Gastrocnemius medialis (tissue), 4 donors: ENCODE measurements at places on chromosomes 7 and 10. TPM values are rescaled to one million over a fixed set of nuclear protein-coding genes. Genes with fewer than 3 reads are reported as not detected.

- H3K27me3 ChIP-seq, result no peaks in the 10 kb centered on the region
- H3K4me3 ChIP-seq, result no peak overlapping the region
- no peak for DNase-seq
- H3K4me1 ChIP-seq, result peaks cover 9% of the 10 kb centered on the region
Measured at GRCh38 chr10:122487174-122487765, 25.9 kb downstream of the HTRA1 start.

GRCh38 chr7:122884186-122884585, 2.1 kb downstream of the CADPS2 start:
- DNase-seq, result no peak
- H3K36me3 ChIP-seq, result no peaks in the 10 kb centered on the region
- H3K4me3 ChIP-seq, result no peak overlapping the region
- peaks cover 10% of the 10 kb centered on the region for H3K27me3 ChIP-seq

The MMD2 gene
- not detected for total RNA-seq

GRCh38 chr7:111647881-111648280, 85.6 kb upstream of the IMMP2L start:
- no peak for DNase-seq
- no peak overlapping the region for H3K27ac ChIP-seq
- H3K36me3 ChIP-seq, result no peaks in the 10 kb centered on the region
- no peaks in the 10 kb centered on the region for H3K27me3 ChIP-seq
- no peak overlapping the region for H3K4me3 ChIP-seq

DNA sequence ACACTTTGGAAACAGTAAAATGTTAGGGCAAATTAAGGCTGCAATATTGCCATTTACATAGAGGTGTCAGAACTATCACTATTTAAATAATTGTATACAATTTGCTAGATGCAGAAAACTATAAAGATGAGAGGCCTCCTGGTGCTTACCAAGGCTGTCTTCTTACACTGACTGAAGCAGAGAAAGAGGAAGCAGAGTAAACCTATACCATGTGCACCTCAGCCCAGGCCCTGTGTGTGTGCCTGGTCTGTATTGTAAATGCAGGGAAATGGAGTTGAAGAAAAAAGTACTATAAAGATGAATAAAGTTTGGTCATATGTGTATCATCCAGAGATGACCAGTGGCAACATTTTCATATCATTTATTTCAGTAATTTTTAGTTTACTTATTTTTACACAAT, 29.2 kb downstream of the ELMO1 start:
- no peaks in the 10 kb centered on the region for H3K27me3 ChIP-seq
- no peak overlapping the region for H3K27ac ChIP-seq
- no peak overlapping the region for H3K4me3 ChIP-seq
- H3K4me1 ChIP-seq, result peaks cover 3% of the 10 kb centered on the region

- H3K36me3 ChIP-seq, result no peaks in the 10 kb centered on the region
- DNase-seq, result no peak
- H3K4me1 ChIP-seq, result peaks cover 2% of the 10 kb centered on the region
- H3K4me3 ChIP-seq, result no peak overlapping the region
Measured at GRCh38 chr10:110853921-110854605, 17.7 kb upstream of the PDCD4 start.

DNA sequence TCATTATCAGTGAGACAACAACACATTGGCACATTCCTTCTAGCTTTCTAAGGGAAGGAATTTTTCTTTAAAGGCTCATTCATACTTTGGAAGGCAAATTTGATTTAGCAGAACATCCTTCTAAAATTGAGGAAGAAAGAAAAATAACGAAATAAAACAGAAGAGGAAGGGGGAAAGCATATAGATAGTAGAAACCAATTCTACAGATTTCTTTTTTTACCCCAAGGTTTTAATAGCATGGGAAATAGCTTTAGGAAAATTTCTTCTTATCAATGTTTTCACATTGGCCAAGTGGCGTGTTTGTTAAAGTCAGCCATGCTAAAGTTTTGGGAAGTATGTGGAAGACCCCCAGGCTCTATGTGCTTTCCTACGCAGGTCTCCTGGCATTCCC, 35.7 kb downstream of the MACROH2A2 start:
- H3K4me3 ChIP-seq, result no peak overlapping the region
- no peaks in the 10 kb centered on the region for H3K27me3 ChIP-seq
- H3K27ac ChIP-seq, result no peak overlapping the region
- no peak for DNase-seq
- no peaks in the 10 kb centered on the region for H3K36me3 ChIP-seq

The ADAP1 gene
- 0.71 TPM for total RNA-seq

The MSMB gene
- not detected for total RNA-seq

The SLC16A12 gene
- total RNA-seq, result 3.1 TPM

DNA sequence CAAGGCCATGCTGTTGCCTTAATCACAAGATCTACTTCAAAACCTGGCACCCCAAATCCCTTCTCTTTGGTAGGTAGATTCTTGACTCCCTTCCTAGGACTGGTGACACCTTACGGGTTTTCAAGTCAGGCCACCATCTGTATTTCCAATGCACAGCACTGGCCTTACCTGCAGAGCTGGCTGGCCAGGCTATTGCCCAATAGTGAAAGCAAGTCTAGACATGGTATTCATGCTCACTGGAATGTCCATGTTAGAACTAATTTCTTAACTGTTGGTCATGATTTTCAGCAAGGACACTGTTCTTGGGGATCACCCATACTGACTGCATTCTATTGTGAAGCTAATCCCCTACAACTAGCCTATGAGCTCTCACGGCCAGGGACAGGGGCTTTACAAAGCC, 313.1 kb upstream of the RNF32 start:
- DNase-seq, result no peak
- H3K4me1 ChIP-seq, result no peaks in the 10 kb centered on the region
- no peaks in the 10 kb centered on the region for H3K36me3 ChIP-seq
- no peak overlapping the region for H3K27ac ChIP-seq
- no peaks in the 10 kb centered on the region for H3K27me3 ChIP-seq
- H3K4me3 ChIP-seq, result no peak overlapping the region

The ZNF92 gene
- 3.4 TPM for total RNA-seq

- H3K4me1 ChIP-seq, result no peaks in the 10 kb centered on the region
- H3K27me3 ChIP-seq, result no peaks in the 10 kb centered on the region
- no peaks in the 10 kb centered on the region for H3K36me3 ChIP-seq
Measured at GRCh38 chr7:157224627-157225026, 85.9 kb downstream of the UBE3C start.

DNA sequence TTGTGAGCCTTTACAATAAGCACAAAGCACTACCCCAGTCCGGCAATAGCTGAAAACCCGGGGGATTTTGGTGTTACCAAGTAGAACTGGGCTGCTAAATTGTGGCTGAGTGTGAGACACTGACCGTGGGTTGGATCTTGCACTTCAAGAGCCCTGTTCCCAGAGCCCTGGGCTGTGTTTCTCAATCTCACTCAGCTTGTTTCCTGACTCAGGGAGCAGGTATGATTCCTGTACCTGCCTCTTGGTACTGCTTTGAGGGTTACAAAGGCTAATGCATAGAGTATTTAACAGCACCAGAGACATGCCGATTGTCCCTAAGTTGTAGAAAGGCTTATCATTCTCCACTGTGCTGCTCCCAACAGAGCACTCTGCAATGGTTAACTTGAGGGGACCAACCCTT, 134.6 kb downstream of the TEX36 start:
- H3K4me3 ChIP-seq, result no peak overlapping the region
- H3K27ac ChIP-seq, result no peak overlapping the region
- no peaks in the 10 kb centered on the region for H3K4me1 ChIP-seq
- no peak for DNase-seq

The MOGAT3 gene
- total RNA-seq, result not detected

- H3K36me3 ChIP-seq, result no peaks in the 10 kb centered on the region
- no peak for DNase-seq
- peaks cover 48% of the 10 kb centered on the region for H3K4me1 ChIP-seq
- H3K27me3 ChIP-seq, result no peaks in the 10 kb centered on the region
Measured at GRCh38 chr7:22727714-22728035, 675 bp downstream of the IL6 start.

- H3K27ac ChIP-seq, result no peak overlapping the region
- no peak for DNase-seq
- no peaks in the 10 kb centered on the region for H3K4me1 ChIP-seq
- no peaks in the 10 kb centered on the region for H3K36me3 ChIP-seq
- no peaks in the 10 kb centered on the region for H3K27me3 ChIP-seq
Measured at GRCh38 chr7:24346129-24346528, 62.1 kb downstream of the NPY start.

DNA sequence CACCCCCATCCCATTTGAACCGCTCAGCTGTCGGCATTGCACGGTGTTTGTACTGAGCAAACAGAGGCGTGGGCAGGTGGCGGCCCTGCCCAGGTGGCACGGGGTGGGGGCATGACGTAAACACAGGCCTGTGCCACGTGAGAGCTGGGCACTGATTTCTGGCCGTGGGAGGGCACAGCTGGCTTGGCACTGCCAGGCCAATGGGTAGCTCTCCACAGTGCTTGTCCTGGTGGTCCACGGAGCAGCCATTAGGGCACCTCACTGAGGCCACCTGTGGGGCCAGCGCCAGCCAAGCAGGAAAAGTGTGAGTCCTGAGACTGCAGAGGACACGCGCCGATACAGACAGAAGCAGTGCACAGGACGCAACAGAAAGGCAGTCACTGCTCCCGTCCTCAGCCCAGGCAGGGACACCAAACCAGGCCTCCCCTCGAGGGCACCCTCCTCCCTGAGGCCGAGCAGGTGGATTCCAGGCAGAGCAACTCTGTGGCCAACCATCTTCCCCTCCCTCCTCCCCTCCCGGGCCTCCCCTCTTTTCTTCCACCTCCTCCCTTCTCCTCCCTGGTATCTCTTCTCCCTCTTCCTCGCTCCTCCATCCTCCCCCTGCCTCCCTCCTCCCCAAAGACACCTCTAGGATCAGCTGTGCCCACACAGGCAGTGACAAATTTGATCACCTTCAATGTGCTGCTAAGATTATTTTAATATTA, 258.7 kb downstream of the ELFN1 start:
- no peaks in the 10 kb centered on the region for H3K4me1 ChIP-seq
- no peaks in the 10 kb centered on the region for H3K36me3 ChIP-seq
- H3K27ac ChIP-seq, result no peak overlapping the region
- H3K4me3 ChIP-seq, result no peak overlapping the region
- DNase-seq, result no peak

- H3K27me3 ChIP-seq, result no peaks in the 10 kb centered on the region
- DNase-seq, result no peak
- H3K27ac ChIP-seq, result no peak overlapping the region
- H3K36me3 ChIP-seq, result no peaks in the 10 kb centered on the region
- no peak overlapping the region for H3K4me3 ChIP-seq
- H3K4me1 ChIP-seq, result peaks cover 3% of the 10 kb centered on the region
Measured at GRCh38 chr7:107233981-107234380, 65.2 kb downstream of the HBP1 start.

The NPC1L1 gene
- total RNA-seq, result 0.07 TPM

DNA sequence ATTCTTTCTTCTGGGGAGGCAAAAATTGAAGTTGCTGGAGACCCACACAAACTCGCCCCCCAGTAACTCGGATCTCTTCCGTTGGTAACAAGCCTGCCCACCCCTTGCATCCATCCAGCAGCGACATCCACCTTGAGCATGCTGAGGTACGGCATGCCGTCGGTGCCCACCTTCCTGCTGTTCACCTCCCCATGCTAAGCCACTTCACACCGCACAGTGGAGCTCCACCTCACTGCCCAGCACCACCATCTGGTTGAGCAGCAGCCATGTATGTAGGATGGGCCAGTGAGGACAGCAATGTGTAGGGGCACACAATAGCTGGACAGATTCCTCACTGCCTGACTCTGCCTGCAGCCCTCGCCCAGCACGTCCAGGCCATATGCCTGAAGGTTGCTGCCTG, 138.1 kb upstream of the ZNF92 start:
- peaks cover 11% of the 10 kb centered on the region for H3K27me3 ChIP-seq
- no peak overlapping the region for H3K4me3 ChIP-seq
- no peak for DNase-seq
- H3K27ac ChIP-seq, result no peak overlapping the region
- no peaks in the 10 kb centered on the region for H3K36me3 ChIP-seq
- H3K4me1 ChIP-seq, result no peaks in the 10 kb centered on the region

DNA sequence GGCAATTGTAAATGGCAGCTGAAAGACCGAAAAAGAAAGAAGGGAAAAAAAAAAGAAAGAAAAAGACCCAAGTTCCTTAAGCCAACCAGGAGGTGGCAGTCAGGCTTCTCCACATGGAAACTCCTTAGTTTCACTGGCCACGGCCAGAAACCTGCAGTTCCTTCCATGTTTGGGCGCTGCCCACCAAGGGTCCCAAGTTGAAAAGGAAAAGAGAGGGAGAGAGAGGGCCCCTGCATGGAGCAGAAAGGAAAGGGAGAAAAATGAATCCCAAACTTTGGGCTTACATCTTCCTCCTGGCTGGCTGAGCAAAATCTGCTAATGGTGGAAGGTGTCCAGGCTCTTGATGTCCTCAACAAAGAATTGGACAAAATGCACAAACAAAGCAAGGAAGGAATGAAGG, 31.8 kb upstream of the ABCA13 start:
- H3K4me1 ChIP-seq, result no peaks in the 10 kb centered on the region
- DNase-seq, result no peak
- H3K4me3 ChIP-seq, result no peak overlapping the region

The SPDYE6 gene
- total RNA-seq, result not detected

- no peaks in the 10 kb centered on the region for H3K36me3 ChIP-seq
- no peak overlapping the region for H3K27ac ChIP-seq
- H3K4me1 ChIP-seq, result no peaks in the 10 kb centered on the region
- H3K27me3 ChIP-seq, result no peaks in the 10 kb centered on the region
- no peak for DNase-seq
Measured at GRCh38 chr10:69649786-69650550, 19.9 kb downstream of the FAM241B start.

DNA sequence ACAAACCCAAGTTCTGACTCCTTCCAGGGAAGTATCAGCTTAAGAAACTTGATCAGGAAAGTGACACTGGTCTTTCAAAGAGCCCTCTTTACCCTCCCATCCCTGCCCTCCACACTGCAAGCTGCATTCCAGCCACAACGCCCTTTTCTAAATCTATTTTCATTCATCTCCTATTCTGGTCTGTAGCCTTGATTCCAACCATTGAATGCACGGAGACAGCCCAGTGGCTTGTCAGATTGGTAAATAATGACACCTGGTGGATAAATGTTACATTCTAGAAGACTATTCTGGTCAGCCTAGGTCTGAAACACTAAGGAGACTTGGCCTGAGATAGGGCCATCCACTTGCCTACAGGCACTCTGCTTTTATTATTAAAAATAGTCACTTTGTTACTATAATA, 20.9 kb downstream of the MORN4 start:
- no peak overlapping the region for H3K27ac ChIP-seq
- H3K36me3 ChIP-seq, result no peaks in the 10 kb centered on the region
- DNase-seq, result peak; percentile 55
- H3K4me1 ChIP-seq, result peaks cover 24% of the 10 kb centered on the region

The NODAL gene
- not detected for total RNA-seq

GRCh38 chr10:30702860-30703259, 73.3 kb upstream of the LYZL2 start:
- no peak overlapping the region for H3K27ac ChIP-seq
- no peaks in the 10 kb centered on the region for H3K4me1 ChIP-seq
- DNase-seq, result no peak
- no peak overlapping the region for H3K4me3 ChIP-seq

- no peaks in the 10 kb centered on the region for H3K4me1 ChIP-seq
- H3K27me3 ChIP-seq, result peaks cover 32% of the 10 kb centered on the region
- no peak within 1 kb of the TSS for H3K27ac ChIP-seq
- H3K4me3 ChIP-seq, result peak within 1 kb of the TSS; percentile 34
- no peaks in the 10 kb centered on the region for H3K36me3 ChIP-seq
Measured at GRCh38 chr7:97731736-97732564, at the start of gene TAC1. Gene TAC1 (plus strand): TSS chr7:97732086. CDS start chr7:97732613, 527 bp downstream.
